ENCODE measurements at places on chromosomes 3 and 15.

DNA sequence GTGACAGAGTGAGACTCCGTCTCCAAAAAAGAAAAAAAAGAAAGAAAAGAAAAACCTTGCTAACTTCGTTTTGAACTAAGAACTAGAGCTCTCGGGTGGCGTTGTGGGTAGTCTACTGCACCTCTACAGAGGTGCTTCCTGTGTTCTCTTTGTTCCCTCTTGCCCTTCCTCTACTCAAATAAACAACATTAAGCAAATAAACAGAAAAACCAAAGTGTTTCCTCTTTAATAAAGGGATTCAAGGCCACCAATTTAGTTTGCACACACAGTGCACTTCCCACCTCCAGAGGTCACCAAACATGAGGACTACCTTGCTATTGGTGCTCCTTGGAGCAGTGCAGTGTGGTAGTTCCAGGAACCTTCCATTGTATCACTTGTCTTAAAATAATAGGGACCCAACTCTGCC lies 354.2 kb upstream of the TBL1XR1 start:
- DNase-seq = no peak

- peak; percentile 67 for DNase-seq
Measured at GRCh38 chr3:160413613-160414248, 14.3 kb downstream of the SMC4 start.

GRCh38 chr3:159804726-159805410 lies 183.8 kb upstream of the IL12A start:
- DNase-seq = peak; percentile 43

DNA sequence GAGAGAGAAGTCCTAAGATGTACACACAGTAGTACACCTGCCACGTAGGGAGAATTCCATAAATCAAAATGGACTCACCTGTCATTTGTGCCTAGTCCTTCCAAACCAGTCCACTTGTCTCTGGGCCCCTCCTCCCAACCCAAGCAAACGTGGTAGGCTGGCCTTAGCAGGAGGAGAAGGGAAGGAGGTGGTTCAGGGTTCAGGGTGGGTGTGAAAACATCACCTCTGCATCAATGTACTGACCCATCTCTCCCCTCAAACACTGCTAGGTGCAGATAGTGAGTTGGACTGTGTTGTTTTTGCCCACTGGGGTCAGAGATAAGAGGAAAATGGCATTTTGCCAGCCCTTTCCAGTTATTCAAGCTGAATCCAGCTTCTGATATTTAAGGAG lies 99.3 kb downstream of the MME start:
- no peak for DNase-seq

GRCh38 chr15:55283379-55284147 lies 6.0 kb downstream of the RAB27A start:
- no peak for DNase-seq

- DNase-seq = peak; percentile 98
Measured at GRCh38 chr15:64162869-64163658, at the start of gene PPIB. Gene PPIB (minus strand): TSS chr15:64163022. CDS start chr15:64162986, 36 bp downstream.

- DNase-seq = no peak
Measured at GRCh38 chr3:134077649-134078161, 48.0 kb upstream of the SLCO2A1 start.

- no peak for DNase-seq
Measured at GRCh38 chr15:32134842-32135241, 104.5 kb downstream of the CHRNA7 start.

GRCh38 chr3:93906245-93906644 lies 67.5 kb downstream of the PROS1 start:
- no peak for DNase-seq

GRCh38 chr3:46116996-46117395 lies 89.7 kb upstream of the XCR1 start:
- DNase-seq = no peak

DNA sequence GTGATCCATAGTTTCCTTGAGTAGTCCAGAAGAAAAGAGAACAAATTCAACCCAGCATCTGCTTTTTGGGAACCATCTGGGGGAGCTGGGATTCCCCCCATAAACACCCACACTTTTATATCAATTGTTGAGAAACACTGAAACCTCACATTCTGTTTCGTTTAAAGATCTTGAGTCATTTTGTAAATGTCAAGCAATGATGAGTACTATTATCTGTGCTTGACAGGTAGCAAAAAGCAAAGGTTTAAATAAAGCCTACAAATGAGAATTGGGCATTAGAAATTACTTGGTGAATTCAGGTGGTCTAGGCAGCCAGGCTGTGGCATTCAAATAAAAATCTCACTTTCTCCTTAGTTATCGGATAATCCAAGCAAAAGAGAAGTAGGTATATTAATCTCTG lies 75.7 kb downstream of the TMEM266 start:
- no peak for DNase-seq

DNA sequence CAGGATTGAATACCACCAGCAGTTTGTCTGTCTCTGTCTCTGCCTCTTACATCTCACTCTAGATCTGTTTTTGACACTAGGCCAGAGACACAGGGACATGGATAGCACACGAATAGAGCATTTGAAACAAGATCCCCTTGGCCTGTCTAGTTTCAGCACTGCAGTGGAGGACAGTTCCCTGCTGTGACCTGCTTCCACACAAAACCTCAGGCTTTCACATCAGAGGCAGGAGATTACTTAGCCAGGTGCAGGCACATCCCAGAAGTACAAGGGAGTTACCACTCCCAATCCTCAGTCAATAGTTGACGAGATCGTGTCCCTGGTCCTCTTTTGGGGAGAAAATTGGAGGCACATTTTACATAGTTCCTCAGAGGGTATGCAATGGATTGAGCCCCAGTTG lies 34.0 kb upstream of the CCK start:
- DNase-seq = peak; percentile 34

- DNase-seq = no peak
Measured at GRCh38 chr3:4471907-4472306, 4.8 kb upstream of the SUMF1 start.

DNA sequence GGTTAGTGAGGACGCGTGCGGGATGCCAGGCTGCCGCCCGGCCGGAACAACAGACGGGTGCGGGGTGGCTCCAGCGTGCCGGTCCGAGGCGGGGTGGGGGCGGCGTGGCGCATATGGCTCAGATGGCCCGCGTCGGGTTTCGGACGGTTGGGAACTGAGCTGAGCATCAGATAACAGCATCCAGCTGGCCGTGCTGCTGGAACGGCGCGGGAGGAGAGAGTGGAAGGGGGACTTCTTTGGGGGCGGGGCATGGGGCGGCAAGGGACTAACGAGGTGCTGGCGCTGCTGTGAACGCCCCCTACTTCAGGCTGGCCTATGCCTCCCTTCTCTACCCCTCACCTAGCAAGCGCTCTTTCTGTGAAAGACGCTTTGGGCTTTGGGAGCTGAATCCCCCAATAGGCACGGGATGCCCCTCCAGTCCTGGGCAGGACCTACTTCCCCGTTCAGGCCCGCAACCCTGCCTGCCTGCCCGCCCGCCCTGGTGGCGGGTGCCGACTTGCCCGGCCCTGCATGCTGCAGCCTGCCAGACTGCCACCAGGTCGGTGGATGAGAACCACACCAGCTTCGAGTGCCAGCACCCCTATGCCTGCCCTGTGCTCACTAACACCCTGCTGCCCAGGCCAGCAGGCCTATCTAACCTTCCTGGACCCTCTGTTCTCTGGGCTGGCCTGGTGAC lies 542 bp downstream of the INKA1 start:
- peak; percentile 68 for DNase-seq

DNA sequence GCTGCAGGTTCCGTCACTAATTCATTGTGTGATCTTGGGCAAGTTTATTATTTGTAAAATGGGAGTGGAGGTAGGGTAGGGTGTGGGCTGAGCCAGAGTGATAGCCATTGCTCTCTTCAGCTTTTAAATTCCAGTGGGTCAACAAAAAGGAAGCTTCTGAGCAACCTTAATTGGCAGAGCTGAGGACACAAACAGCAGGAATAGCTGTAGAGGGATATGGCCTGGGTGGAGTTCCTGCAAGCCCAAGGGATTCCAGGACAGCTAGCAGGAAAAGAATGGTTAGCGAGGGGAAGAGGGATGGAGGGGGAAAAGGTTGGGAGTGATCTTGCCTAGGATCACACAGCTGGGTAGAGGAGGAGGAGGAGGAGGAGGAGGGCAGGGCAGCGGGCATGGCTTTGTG lies 11.4 kb downstream of the CCK start:
- no peak for DNase-seq

DNA sequence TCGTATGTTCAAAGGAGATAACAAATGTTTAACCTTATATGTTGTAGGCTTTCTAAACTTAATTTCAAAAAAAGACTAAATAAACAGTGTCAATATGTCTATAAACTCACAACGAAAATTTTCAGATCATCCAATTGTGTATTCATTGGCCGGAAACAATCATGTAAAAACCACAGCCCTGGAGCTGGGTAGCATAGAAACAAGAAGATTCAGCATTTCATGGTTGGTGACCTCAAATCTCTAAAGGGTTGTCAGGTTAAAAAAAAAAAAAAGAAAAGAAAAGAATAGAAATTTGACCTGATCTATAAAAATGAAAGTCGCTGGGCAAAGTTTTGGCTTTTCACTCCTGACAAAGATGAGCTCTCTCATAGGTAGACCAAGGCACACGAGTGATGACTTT lies 13.9 kb downstream of the MEX3B start:
- DNase-seq = no peak

DNA sequence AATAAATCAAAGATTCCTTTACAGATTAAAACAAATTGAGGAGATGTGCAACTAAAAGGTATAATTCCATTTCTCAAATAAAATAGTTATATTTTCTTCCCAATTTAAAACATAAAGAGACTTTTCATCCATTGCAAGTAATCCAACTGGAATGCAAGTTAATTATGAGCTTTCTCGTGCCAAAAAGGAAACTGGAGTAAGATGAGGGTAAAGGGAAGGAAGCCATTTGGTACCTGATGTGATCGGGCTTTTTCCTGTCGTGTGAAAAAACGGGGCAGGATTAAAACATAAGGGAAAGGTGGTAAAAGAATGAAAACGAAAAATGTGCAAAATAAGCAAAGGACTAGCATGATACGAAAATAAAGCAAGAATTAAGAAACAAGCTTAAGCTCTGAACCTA lies 41.8 kb upstream of the XXYLT1 start:
- DNase-seq = no peak

All from stimulated activated CD4-positive, alpha-beta T cell treated with anti-CD3 and anti-CD28 coated beads, Interleukin-15, amount 100 ng/mL, for 24 hours (primary cell).